ENCODE measurements at places on chromosomes 7 and 10.

GRCh38 chr7:47521816-47522561, 59.9 kb downstream of the TNS3 start:
- no peak for DNase-seq

- DNase-seq = no peak
Observed at GRCh38 chr7:18890134-18890533, 227.3 kb downstream of the TWIST1 start.

DNA sequence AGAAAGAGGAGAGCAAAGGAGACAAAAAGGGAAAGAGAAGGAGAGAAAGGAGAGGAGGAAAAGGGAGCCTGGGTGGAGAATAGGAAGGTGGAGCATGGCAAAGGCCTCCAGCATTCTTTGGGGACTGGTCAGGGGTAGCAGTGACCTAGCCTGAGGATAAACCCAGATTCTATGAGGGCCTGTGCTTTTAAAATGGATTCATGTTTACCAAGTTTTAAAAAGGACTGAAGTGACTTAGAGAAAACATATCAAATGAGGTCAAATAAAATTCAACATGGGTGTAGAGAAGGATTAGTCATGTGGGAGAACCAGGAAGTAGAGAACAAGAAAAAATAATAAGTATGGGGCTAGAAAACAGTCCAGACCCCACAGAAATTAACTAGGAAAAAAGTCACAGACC, 20.7 kb downstream of the CREB3L2 start:
- DNase-seq = no peak

DNA sequence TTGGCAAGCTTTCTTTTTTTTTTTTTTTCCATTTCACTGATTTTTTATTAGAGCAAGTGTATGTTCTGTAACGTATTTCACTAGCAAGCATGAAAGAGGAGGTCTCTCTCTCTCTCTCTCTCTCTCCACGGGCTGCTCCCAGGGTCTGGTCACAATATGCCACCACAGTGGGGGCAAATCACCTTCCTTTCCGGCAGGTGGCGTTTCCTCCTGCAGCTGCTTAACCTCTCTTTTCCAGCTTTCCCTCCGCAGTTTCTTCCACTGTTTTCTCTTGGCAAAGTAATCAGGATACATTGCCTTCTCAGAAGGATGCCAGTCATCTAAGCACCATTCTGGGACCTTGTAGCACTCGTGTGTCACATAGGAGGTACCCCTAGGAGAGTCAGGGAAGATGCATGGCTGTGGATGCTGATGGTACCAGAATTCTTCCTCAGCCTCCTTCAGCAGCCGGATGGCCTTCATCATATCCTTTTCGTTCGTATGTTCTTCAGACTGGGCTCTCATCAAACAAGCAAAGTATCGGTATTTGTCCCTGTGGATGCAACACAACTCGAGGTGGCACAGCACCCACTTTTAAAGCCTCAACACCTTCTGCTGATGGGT, 197.3 kb upstream of the PODXL start:
- no peak for DNase-seq

DNA sequence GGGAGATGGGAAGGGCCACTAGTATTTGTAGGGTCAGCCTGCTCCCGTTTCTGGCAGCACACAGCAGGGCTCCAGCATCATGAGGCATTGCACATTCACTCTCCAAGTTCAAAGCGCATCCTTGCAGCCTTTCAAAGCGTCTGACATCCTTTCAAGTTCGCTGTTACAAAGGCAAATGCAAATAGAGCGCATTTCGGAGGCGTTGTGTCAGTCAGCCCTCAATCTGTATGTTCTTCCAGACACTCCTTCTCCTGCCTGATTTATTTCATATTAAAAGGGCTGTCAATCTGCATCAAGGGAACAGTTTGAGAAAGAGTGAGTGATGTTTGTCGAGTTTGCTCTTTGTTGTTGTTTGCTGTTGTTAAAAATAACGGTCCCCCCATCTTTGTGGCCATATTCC, 188.5 kb downstream of the SNX10 start:
- no peak for DNase-seq

Data from cortex of kidney (tissue), 1 donor.